SW480 (cell line): ENCODE measurements at places on chromosomes 6 and 20.
A peak's percentile ranks its signal among the peaks of the same experiment; 100 is the strongest.

GRCh38 chr20:32224463-32224862 is 16.8 kb downstream of the POFUT1 start:
- DNase-seq = no peak

DNA sequence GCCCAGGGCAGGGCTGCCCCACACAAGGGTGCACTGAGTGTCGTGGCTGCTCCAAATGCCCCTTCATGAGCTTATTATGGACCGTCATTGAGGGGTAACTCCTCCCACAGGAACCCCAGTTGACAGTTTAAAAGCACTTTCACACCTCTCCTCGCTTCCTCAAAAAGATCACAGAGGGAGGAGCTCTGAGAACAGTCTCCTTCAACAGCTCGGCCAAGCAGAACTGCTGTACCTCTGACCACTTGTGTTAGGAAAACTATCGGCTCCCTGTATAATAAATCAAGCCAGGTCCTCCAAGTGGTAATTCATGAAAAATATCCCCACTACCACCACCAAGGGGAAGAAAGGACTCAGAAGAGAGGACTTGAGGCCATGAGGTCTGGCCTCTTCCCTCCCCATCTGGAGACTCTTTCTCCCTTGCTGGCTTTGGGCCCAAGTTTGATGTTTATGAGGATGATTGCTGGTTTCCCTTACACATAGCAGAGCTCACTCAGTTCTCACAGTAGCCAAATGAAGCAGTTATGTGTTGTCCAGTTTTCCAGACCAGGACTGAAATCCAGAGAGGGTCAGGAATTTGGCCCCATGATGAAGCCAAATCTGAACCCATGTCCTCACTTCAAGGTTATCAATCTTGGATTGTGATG is 8.7 kb downstream of the SNX21 start:
- DNase-seq = no peak

GRCh38 chr6:10837622-10837994 is 731 bp downstream of the MAK start:
- DNase-seq = no peak

GRCh38 chr20:25044660-25045342 is 13.1 kb downstream of the ACSS1 start:
- no peak for DNase-seq

- peak; percentile 6 for DNase-seq
Measured at GRCh38 chr6:77620278-77620882, 32.5 kb upstream of the MEI4 start.

GRCh38 chr6:20846602-20847028 is 312.4 kb downstream of the CDKAL1 start:
- DNase-seq = no peak

DNA sequence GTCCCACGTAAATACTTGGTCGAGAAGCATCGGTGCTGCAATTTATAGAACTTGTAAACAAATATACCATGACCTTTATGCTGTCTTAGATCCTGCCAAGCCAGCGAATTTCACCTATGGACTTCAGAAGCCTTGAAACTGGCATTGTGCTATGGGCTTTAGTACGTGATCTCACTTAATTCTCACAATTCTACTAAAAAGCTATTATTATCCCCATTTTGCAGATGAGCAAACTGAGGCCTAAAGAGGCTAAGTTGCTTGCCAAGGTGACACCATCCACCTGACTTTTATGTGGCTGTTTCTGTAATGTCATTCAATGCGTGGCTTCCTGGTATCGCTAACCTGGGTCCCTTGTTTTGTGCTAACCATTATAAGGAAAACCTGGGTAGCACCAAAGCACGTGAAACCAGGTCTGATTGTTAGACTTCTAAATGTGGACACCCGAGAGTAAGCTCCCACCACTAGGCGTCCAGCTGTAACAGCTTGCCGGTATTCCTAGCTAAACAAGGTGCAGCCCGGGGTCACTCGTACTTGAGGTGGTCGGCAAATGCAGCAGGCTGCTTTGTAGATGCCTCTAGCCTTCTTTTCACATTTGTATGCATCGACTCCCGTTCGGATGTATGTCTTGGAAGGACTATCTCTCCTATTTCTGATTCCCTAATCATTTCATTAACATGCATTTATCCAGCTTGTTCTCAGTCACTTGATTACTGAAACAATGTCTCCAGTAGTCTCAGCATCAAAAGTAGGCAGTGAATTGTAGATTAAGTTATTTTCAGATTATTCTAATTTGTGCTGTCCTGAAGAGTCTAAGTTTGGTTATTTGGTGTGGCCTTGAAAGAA is 1.1 kb downstream of the SYNJ2 start:
- peak; percentile 75 for DNase-seq

GRCh38 chr20:24629668-24630067 is 160.2 kb downstream of the SYNDIG1 start:
- no peak for DNase-seq

DNA sequence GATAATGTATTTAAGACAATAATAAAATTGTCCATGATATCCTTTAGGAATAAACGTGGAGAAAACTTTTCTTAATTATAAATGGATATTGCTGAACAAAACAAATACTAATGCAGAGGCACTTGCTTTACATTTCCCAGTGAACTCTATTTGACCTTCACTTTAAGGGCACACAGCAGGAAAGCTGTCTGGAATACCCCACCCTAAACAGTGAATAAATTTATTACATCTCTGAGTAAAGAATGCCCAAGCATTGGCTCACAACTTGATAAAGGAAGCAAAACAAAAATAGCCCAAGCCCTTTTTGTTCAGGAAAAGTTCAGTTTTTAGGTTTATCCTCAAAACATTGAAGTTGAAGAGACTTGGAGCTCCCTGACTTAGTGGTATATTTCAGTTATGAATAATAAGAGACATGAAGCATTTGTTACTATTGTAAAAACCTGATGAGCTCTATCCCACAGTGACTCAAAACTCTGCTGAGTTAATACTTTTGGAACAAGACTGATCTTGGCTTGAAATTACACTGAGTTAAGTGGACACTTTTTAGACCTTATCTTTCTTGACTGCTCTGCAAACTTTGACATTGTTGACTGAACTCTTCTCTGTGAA is 353.9 kb downstream of the BCKDHB start:
- DNase-seq = no peak

DNA sequence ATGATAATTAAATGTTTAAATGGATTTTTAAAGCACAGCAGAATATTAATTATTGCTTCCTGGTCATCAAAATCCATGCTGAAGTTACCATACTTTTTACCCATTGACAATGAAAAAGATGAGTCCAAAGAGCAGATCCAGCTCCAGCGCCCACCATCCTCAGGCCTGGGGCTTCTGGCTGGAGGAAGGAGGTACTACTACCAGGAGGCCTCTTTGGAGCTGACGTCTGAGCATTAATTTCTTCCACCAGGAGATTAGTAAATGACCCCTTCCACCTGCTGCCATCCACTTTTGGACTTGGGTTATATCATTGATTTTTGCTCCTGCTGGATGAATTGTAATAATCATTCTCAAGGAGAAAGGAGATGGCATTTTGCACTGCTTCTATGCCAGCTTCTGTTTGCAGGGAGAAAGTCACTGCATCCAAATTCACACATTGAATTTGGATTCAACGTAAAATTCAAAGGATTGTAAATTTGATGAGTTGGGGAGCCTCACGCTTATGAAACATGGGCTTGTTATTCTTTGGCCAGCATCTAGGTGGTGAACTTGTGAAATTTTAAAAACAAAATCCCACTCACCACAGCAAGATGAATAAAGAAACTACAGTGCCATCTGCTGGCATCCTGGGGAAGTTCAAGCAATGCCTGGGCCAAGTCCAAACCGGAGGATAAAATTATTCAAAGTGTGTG is 121.8 kb downstream of the SASH1 start:
- DNase-seq = peak; percentile 55

DNA sequence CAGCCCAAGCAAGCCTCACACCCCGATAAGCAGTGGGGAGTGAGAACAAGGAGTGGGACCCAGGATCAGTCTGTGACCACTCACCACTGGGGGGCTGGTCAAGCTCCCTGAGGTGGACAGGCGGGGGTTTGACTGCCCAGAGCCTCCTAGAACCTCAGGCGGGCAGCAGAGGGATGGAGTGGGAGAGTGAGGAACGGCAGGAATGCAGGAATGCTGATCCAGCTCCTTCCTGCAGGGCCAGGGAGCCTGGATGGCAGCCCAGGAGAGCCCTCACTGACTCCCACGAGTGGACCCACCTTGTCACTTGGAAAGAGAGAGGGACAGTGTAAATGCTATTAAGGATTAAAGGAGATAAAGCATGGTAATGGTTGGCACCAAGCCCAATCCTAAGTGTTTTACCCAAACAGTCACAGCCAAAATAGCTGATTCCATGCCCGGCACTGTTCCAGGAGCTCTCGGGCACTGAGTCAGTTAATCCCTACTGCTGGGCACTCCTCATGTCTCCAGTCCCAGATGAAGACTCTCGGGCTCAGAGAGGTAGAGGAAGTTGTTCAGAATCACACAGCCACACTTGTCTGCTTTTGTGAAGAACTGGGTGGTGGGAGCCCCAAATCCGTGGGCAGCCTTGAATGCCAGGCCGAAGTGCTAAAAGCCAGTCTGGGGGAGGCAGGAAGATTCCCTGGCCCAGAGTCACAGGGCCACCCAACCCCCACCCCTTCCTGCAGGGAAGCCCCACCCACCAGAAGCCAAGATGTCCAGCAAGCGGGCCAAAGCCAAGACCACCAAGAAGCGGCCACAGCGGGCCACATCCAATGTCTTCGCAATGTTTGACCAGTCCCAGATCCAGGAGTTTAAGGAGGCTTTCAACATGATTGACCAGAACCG is 3.1 kb downstream of the MYL9 start:
- DNase-seq = no peak

GRCh38 chr20:11438412-11438811 is 479.3 kb upstream of the BTBD3 start:
- no peak for DNase-seq

DNA sequence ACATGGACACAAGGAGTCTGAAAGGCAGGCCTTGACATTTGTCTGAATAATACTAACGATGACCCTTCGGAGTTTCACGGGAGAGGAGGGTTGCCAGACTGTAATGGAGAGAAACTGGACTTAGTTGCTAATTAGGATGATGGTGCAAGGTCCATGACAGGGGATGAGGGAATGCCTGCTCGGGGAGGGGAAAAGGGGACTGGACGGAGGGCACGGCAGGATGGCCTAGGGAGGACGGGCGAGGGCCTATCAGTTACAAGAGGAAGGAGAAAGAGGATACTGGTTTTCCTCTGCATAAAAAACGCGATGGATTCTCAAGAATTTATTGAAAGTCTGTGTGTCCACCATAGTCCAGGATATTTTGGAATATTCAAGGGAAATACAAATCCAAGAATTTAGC is 42.7 kb downstream of the IRAK1BP1 start:
- no peak for DNase-seq

DNA sequence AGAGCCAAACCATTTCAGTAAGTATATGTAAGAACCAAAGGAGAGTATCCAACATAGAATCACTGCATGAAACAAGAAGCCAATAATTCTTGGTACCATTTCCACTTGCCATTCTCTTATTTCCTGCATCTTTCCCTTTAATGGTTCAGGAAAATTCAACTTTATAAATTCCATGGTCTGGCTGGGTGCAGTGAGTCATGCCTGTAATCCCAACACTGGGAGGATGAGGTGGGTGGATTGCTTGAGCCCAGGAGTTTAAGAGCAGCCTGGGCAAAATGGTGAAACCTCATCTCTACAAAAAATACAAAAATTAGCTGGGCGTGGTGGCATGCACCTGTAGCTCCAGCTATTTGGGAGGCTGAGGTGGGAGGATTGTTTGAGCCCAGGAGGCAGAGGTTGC is 21.2 kb downstream of the NHLRC1 start:
- no peak for DNase-seq

- DNase-seq = no peak
Measured at GRCh38 chr20:1657556-1658334, at the start of gene SIRPG. TSS of gene SIRPG (minus strand) at chr20:1657779. CDS start at chr20:1657714, 65 bp downstream.

- DNase-seq = no peak
Measured at GRCh38 chr20:843912-844311, 10.4 kb downstream of the FAM110A start.

GRCh38 chr6:119173249-119174084 is 95.0 kb upstream of the FAM184A start:
- no peak for DNase-seq

DNA sequence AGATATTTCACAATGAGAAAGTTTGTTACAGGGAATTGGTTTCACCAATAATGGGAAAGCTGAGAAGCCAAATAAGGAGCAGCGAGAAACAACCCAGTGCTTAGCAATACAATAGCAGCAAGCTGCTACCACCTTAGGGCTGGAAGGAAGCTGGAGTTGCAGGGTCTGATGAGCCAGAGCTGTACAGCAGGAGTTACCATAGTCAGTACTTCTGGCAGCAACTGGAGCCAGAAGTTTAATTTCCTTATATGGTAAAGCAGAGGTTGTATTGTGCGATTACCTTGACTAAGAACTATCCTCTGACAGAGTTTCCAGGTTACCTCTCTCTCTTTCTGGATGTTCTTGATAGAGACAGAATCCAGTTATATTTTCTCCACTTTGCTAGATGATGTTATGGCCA is 137.1 kb upstream of the OLIG3 start:
- DNase-seq = no peak

- no peak for DNase-seq
Measured at GRCh38 chr20:50170549-50171220, 17.2 kb upstream of the PEDS1 start.

DNA sequence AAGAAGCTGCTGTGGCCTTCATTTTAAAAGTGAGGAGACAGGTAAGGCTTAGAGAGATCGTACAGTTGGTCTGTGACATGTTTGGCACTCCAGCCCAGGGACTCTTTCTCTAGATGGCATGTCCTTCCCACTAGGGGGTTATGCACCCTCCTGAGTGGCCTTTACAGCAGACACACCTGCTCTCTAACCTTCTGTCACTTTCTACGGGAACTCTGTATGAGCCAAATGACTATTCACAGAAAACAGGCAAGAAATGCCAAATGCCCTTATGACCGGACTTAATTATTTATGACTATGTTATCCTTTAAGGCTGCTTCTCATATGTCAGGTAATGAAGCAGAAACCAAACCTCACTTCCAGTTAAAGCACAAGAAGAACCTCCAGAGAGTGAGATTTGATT is 91.2 kb downstream of the MAP3K5 start:
- DNase-seq = no peak

DNA sequence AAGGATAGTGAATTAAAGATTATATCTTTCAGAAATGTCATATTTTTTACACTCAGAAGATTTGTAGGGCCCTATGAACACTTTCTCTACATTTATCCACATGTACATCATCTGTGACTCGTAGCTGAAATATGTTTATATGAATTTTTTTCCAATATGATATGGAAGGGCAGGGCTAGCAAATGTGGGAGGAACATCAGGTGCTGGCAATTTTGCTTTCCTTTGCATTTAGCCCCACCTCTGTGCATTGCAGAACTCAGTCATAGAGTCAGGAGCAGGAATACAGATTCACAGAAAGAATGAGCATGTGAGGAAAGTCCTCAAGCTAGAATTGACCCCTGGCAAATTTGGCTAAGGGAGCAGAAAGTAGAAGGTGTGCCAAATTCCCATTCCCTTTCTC is 129.9 kb downstream of the CRYBG1 start:
- DNase-seq = peak; percentile 11

- no peak for DNase-seq
Measured at GRCh38 chr6:149905371-149905910, 7.5 kb upstream of the RAET1E start.

GRCh38 chr6:160028487-160029275 is 59.8 kb downstream of the IGF2R start:
- no peak for DNase-seq
